AG08395 (cell line): ENCODE measurements at places on chromosomes 1 and 21.
A peak's percentile ranks its signal among the peaks of the same experiment; 100 is the strongest.

DNA sequence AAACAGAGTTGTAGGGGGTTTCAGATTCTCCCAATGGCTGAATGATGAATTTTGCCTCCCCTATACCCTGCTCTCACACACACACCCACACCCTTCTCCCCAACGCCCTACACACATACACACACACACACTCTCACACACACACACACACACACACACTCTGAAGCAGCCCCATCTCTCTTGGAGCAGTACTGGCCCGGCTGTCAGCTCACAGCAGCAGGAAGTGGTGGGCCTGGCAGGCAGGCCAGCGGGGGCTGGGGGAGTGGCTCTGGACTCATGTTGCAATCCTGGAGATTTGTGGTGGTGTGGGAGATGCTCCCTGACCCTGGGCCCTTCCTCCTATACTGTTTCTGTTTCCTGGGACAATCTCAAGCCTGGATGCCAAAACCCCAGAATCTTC is 2.2 kb downstream of the IKBKE start:
- peak; percentile 55 for DNase-seq

- DNase-seq: peak; percentile 85
Observed at GRCh38 chr1:180917306-180918065, 4.8 kb downstream of the KIAA1614 start.

DNA sequence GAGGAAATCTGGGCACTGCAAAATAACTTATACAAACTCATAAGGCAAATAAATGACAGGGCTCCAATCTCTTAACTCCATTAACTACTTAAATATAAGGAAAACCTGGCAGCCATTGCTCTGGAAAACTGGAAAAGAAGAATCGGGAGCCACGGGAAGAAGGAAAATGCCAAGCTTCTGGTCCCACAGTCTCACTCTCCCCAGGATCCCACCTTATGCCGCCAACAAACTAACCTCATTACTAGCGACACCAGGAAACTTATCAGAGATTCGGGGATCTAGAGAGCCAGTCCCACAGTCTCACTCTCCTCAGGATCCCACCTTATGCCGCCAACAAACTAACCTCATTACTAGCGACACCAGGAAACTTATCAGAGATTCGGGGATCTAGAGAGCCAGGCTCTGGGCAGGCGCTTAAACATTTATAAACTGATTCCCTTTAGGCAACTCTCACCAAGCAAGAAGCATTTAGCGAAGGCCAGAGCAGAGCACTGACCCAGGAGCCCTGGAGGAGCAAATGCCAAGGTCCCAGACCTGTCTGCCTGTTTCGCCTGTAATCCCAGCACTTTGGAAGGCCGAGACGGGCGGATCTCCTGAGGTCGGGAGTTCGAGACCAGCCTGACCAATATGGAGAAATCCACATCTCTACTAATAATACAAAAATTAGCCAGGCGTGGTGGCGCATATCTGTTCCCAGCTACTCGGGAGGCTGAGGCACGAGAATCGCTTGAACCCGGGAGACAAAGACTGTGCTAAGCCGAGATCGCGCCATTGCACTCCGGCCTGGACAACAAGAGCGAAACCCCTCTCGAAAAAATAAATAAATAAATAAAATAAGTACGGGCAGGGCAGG is 720 bp downstream of the PSMB2 start:
- no peak for DNase-seq

- no peak for DNase-seq
Observed at GRCh38 chr21:34833465-34833864, 164.7 kb downstream of the CLIC6 start.

DNA sequence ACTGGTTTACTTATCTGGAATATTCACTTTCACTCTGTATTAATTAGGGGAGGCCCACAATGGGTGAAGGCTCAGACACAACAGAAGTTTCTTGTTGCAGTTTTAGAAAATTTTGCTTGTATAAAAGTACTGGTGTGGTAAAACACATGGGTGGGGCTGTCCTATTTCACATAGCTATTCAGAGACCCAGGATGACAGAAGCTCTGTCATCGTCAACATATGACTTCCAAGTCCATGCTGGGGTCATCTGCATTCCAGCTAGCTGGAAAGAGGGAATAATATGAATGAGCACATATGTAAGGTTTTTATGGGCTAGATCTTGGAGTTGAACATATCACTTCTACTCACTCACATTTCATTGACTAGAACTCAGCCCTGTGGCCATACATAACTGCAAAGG is 166.4 kb upstream of the KCTD3 start:
- no peak for DNase-seq

DNA sequence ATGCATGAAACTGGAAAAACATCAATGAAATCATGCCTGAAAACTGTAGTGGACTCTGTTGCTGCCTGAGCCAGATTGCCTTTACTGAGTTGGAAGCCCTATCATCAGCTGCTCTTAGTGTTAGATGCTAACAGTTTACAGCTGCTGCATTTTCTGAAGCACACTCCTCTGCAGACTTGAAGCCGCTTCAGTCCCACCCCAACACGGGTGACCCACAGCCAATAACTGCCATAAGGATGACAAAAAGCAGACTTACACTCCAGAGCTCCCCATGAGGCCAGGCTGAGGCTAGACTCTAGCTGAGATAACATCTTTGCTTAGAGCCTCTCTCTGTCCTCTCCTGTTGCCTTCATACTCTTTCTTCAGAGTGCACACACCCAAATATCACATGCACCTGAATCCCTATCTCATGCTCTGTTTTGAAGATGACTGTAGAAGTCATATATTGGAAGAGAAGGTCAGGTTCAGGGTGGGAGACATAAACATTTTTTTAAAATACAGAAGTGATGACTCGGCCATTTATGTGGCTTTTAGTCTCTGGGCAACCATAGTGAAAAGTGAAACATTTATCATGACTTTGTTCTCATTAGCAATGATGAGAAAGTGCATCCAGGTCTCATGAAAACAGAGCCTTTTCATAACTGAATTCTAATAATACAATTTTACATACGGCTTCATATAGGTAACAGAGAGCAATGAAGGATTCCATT is 161.0 kb downstream of the KCNK2 start:
- no peak for DNase-seq

DNA sequence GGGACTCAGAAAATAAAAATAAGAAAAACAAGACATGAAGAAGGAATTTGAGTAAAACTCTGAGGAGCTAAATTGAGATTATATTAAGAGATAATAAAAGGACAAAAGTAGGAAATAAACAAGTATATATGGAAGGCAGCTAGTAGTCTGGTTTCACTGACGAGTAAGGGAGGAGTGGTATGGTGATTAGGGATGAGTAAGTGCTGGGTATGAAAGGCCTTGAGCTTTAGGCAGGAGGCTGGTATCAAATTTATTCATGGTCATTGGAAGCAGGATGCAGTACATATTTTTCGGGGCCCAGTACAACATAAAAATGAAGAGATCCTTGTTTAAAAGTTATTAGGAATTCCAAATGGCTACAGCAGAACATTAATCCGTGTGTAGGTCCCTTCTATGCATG is 789.7 kb upstream of the PRMT6 start:
- no peak for DNase-seq

DNA sequence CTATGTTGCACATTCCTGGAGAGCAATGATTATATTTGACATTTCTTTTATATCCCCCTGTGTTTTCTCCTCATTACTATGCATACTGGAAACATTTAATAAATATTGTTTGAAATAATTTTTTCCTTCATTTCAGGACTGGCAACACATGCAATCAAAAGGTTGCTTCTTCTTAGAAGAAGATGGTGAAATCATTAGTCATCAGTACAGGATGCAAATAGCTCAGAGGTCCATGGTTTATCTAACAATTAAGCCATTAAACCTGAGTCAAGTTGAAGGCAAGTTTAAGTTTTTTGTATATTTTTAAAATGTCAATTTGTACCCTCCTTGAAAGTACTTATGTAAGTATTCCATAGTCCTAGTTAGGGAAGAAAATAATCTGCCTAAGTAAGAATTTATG is 22.5 kb downstream of the EFCAB7 start:
- peak; percentile 18 for DNase-seq

DNA sequence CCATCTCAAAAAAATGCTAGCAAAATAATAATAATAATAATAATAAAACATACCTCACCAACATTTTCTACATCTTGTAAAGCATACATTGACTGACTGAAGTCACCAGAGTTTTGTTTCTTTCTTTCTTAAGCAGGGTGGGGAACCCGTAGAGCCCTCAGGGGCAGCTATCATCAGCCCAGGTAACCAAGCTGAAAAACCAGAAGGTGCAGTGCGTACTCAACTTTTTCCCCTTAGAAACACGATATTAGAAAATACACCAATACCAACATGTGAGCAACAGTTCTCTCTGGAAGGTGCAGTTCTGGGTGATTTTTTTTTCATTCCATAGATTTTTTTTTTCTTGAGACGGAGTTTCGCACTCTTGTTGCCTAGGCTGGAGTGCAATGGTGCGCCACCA is 54.3 kb upstream of the LGALS8 start:
- no peak for DNase-seq

GRCh38 chr1:205275916-205276688 is 45.4 kb downstream of the NUAK2 start:
- DNase-seq: no peak

DNA sequence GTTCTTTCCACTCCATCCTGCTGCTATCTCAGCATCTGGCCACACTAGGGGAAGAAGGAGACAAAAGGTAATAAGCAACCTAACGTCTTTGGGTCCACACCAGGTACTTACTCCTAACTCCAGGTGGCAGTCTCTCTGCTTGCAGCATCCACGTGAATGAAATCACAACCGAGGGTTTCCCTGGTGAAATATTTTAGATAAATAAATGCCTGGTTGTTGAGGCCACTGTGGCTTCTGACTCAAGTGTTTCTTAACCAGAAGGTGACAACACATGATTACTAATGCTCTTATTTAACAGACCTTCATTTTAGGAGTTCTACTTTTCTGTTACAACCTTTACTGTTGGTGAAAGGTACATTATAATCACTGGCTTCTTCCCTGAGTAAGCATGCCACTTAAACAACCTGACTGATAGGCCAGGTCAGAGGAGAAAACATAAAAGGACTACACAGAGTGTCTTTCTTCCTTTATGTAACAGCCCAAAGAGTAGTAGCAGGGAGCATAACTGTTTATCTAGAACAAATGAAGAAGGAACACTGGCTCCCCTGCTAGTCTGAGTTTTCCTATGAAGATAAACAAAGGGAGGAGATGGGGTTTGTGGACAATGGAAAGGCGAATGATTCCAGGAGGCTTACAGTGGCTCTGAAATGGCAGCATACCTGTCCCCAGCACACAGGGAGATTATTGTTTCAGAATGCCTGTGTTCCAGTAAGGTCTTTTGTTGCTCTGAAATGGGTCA is 59.9 kb downstream of the SYT6 start:
- DNase-seq: peak; percentile 24

DNA sequence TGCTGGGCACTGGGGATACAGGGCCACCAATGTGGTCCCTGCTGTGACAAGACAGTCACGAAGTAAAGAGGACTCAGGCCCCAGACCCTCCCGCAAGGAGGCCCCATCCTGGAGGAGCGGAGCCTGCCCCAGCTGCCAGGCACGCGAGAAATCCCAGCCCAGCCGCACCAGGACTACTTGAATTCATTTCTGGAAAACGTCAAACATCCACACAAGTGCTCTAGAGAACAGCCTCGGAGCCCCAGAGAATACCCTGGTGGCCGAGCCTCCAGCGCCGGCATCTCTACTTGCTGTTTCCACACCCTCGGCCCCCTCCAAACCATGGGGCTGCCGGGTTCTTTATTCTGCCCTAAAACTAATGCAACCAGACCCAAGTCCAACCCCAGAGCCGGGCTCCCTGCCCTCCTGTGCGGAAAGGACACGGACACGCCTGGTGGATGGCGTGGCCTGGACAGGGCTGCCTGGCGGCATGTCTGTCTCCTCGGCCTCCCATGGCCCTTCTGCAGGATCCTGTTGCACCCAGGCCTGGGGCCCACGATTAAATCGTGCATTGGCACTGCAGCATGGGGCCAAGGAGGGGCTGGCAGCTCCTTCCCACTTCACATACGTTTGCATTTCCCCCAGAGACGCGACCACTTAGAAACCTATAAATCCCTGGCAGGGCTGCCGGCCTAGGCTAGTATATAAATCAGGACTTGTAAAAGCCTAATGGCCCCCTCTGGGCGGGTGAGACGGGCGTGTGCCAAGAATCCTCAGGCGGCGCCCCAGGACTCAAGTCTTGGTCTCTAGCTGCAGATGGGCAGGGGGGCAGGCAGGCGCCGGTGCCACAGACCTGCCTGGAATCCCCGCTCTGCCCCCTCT is 41.2 kb downstream of the DMRTB1 start:
- no peak for DNase-seq

- DNase-seq: no peak
Observed at GRCh38 chr1:110364221-110364620, 25.0 kb downstream of the RBM15 start.

GRCh38 chr1:86491171-86491950 is 22.6 kb downstream of the CLCA1 start:
- no peak for DNase-seq

DNA sequence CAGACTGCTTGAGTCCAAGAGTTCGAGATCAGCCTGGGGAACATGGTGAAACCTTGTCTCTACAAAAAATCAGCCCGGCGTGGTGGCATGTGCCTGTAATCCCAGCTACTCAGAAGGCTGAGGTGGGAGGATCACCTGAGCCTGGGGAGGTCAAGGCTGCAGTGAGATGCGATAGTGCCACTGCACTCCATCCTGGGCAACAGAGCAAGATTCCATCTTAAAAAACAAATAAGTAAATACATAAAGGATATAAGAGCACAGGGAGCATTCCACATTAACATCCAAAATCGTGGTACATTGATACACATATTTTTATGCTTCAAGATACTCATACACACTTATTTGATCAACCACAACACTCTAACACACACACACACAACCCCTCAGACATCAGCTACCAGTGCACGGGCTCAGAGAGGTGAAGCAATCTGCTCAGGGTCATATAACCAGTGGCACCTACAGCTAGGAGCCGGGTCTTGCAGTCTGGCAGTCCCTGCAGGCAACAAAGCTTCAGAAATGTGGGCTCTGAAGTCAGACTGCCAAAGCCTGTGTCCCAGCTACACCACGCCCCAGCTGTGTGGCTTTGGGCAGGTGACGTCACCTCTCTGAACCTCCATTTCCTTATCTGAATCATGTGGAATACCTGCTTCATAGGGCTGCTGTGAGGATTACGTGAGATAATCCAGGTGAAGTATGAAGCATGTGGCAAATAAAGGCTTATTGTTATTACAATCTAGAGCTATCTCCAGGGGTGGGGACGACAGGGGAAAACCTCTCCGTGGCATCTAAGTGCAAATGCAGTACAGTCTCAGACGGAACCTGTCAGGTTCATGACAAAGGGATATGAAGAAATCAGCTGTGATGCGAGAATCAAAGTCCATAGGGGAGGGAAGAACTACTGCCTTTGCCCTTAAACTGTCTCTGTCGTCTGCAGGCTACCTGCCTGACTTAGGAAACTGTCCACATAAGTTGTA is 4.8 kb upstream of the CRYBG2 start:
- no peak for DNase-seq

GRCh38 chr1:17776426-17776825 is 21.3 kb downstream of the ACTL8 start:
- DNase-seq: no peak

DNA sequence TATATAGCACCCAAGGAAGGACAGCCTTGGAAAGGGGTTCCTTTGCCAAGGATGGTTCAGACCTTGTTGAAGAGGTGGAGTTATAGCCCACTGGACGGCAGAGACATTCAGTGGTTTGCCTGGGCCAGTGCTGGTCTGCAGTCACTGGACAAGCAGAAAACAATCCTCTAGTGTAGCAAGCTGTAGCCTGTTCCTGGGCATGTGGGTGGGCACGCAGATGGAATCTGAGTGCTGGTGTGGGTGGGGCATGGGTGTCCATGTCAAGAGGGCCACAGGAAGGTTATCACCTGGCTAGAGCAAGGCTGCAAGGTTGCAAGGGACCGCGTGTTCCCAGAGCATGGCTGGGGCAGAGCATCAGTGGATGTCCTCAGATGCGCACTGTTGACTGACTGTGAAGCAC is 244.7 kb downstream of the PTPRU start:
- no peak for DNase-seq
